CD4-positive, alpha-beta T cell treated with Interleukin-15 for 1 hour (primary cell): ENCODE measurements at places on chromosomes 2 and 18.

GRCh38 chr2:216405588-216405987, 6.7 kb upstream of the SMARCAL1 start:
- DNase-seq, result no peak

GRCh38 chr2:111164078-111164477, 43.4 kb downstream of the BCL2L11 start:
- DNase-seq, result no peak

DNA sequence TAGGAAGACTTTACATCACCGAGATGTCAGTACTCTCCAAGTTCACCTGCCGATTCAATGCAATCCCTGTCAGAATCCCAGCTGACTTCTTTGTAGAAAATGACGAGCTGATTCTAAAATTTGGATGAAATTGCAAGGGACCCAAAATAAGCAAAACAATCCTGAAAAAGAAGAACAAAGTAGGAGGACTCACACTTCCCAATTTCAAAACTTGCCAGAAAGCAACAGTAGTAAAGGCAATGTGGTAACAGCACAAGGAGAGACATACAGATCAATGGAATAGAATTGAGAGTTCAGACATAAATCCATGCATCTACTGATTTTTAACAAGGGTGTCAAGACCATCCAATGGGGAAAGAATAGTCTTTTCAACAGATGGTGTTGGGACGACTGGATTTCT, 52.2 kb downstream of the SMAD7 start:
- DNase-seq, result no peak

- DNase-seq, result no peak
Observed at GRCh38 chr2:238066218-238066617, 5.4 kb downstream of the SCLY start.

DNA sequence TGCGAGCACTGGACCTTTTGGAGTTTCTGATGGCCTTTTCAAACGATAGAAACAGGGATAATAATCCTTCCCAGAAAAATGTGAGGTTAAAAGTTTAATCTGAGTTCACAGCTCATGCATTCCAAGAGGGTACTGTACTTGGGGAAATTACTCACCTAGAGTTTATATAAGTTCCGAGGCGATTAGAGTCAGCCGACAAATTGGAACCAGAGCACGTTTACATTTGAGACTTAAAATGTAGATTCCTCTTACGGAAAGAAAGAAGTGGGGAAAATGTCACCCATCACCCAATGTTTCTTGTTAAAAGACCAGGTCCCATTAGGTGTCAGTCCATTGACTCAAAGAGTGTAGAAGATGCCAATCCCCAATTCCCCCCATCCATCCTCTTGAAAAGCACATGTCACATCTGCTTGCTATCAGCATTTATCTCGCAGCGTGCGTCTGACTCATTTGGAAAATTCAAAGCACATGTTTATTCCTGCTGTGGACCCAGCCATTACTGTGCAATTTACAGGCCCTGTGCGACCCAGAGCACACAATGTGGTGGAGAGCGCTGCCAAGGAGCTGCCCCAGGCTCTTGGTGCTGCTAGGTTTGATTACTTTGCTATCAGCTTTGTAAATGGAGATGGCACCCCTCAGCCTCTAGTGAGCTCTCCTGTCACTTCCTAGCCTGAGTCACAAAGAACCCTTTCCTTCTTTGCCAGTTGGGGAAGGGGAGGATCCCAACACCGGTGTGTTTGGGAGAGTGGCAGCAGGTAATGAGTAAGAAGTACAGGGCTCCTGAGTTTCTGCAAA, 104.8 kb downstream of the COLEC12 start:
- DNase-seq, result no peak

GRCh38 chr2:27715318-27716210, 51.9 kb downstream of the SLC4A1AP start:
- DNase-seq, result no peak

- no peak for DNase-seq
Observed at GRCh38 chr2:26740346-26740745, 23.7 kb upstream of the SLC35F6 start.

DNA sequence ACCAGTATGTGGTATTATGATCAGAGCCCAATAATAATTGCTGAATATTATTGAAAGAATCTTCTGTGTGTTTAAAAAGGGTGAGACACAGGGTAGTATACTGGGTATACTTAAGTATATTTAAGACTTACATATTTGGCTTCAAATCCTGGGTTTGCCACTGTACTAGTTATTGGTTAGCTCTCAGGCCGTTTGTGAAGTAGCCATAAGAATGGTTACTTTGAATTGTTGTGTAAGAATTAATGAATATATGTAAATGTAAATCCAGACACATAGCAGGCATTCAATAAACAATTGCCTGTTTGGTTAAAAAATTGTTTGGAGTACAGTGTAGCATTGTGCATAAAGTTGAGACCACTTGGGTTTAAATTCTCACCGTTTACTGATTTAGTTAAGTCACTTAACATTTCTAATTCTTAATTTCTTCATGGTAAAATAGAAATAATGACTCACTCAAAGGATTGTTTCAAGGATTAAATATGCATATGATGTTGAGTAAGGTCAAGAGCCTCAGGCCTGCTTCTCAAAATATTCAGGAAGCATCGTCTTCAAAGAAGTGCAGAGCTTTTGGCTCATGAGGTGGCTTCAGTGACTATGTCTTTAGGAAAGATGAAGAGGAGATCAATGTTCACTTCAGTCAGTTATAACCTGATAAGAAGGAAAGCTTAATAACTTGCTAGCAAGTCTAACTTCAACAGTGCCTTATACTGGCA, 207.9 kb upstream of the NT5C1B start:
- DNase-seq, result no peak

DNA sequence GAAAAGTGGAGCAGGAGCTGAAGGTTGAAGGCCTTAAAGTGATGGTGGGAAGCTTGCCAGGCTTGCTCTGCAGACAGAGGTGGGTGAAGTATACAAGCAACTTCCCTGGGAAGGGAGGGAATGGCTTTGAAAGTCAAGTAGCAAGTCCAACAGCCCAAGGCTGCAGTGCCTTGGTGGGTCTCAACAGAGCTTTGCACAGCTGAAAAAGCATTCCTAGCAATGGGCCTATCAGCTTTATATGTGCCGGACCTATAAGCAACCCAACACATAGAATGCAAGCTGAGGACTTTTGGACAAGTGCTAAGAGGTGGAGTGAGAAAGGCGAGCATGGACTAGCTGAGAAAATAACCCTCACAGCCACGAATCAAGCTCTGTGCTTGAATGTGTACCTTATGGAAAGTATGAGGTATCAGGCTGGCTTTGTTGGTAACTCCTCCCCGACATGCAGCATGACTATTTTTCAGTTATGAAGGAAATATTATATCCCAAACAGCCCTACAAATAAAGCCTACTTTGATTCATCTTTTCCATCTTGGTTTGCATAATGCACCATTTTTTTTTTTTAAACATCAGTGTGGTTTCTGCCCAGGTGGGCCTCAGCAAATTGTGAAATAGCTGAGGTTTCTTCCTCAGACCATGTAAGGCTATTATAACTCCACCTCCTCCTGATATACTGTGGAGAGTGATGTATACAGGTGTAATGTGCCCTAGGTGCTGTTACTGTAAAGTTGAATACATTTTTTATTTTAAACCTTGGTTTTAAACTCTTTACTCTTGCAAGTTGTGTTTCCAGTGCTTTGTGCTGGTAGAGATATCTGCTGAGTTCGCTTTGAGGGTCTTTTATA, 241.4 kb upstream of the CXCR4 start:
- no peak for DNase-seq

GRCh38 chr2:207352978-207353671, 176.6 kb upstream of the CREB1 start:
- no peak for DNase-seq

DNA sequence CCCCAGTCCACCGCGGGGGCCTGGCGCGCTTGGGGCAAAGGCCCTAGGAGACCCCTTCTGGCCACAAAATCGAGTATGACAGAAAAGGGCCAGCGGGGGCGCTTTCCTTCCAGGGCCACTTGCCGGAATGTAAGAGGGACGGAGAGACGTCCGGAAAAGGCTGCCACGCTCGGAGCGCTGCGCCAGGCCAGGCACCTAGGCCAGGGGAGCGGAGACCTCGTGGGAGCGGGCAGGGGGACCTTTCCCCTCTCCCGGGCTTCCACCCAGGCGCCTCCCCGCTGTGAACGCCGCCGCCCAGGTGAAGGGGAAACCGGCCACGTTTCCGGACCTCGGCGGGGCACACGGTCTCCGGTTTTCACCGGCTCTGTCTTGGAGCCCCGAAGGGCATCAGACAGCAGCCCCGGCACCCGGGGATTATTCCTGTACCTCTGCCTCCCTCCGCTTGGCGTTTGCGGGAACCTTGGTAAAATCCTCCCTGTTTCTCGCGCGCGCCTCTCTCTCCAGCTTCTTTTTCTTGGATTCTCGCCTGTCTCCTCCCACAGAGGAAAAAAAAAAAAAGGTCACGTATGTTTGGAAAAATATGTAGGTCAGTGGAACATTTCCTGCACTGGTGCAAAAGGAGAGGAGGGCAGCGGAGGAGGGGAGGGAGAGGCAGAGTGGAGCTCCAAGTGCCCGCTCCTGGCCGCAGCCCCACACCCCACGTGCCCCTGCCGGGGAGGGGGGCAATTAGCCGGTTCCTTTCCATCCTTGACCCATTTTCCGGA, 1.2 kb upstream of the NPAS2 start:
- DNase-seq, result no peak

DNA sequence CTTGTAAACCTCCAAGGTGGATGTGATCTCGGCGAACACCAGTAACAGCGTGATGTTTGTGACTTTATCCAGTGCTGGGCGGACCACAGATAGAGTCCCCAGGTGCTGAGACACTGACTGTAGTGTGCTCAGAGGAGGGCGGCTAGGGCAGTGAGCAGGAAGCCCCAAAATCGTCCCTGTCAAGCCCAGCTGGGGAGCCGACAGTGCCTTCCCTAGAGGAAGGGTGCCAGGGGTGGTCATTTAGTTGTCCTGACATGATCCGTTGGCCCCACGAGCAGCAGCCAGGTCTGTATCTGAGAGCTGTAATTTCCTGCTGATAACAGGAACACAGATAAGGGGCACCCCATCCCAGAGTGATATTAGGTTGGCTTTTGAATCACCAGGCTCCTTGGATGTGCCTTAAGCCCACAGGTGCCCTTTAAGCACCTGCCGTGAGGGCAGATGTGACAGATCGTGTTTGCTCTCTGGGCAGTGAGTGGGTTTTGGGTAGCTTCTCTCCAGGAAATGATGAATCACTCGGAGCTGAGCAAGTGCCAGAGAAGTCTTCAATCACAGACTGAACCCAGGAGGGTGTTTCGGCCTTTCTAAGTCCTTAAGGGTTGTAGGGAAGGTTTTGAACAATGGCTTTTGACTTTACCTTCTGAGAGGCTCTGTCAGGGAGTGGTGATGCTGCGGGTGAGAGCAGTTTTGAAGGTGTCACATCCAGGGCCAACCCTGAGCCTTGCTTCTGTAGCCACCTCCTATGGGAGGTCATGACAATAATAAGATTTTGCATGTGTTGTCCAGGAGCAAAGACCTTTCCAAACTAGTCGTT, 7.7 kb downstream of the LPIN1 start:
- peak; percentile 73 for DNase-seq

GRCh38 chr2:105910497-105911238, 166.0 kb downstream of the NCK2 start:
- DNase-seq, result no peak

DNA sequence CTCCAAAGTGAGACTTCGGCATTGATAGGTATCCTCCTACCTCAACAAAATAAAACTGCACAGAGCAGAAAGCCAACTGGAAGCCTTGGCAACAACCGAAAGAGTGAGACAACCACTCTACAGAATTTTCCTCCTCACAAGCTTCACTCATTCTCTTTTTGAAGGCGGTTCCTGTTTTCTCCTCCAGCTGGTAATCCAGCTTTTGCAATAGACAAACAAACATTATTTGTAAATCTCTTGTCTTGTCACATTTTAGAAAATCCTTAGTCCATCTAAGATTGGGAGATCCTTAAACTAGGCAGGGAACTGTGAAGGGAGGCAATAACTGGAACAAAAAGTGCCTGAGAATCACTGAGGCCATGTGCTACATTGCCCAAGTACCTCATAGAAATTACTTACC, 332.4 kb downstream of the BCL11A start:
- DNase-seq, result no peak

GRCh38 chr2:91442246-91442905, 2750.9 kb downstream of the RPIA start:
- no peak for DNase-seq

DNA sequence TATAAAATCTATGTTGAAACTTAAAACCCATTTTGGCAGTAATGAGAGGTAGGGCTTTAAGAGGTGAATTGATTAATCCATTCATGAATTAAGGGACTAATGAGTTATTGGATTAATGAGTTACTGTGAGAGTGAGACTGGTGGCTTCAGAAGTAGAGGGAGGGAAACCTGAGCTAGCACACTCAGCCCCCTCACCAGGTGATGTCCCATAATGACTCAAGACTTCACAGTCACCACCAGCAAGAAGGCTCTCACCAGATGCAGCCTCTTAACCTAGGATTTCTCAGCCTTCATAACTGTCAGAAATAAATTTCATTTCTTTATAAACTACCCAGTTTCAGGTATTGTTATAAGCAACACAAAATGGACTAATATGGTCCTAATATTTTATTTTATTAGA, 621.7 kb upstream of the ACVR2A start:
- DNase-seq, result no peak

DNA sequence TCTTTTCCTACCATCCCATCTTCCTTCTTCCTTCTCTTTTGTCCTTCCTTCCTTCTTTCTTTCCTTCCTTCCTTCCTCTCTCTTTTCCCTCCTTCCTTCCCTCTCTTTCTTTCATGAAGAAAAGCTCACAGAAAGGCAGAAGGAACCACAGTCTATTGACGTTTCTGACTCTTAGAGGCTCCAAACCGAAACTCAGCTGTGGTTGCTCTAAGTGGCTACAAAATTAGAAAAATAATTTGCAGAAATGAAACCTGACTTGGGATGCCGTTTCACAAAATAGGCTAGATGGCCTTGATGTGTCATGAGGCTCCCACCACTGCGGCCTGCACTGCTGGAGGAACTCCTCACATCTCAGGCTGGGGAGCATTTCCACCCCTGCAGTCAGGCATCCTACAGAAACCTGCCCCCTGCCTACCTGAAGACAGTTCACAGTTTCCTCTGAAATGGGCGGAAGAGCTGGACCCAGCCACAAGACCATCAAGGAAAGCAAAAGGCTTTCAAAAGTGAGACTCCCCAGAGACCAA, 165.6 kb downstream of the SMAD7 start:
- peak; percentile 61 for DNase-seq

- no peak for DNase-seq
Observed at GRCh38 chr2:105231232-105231619, 10.3 kb upstream of the GPR45 start.
